ENCODE measurements at places on chromosomes 13 and 19.

- DNase-seq: no peak
Observed at GRCh38 chr19:38433268-38433733, at the start of gene RYR1. TSS of gene RYR1 (plus strand) at chr19:38433691. CDS start at chr19:38433830, 139 bp downstream.

DNA sequence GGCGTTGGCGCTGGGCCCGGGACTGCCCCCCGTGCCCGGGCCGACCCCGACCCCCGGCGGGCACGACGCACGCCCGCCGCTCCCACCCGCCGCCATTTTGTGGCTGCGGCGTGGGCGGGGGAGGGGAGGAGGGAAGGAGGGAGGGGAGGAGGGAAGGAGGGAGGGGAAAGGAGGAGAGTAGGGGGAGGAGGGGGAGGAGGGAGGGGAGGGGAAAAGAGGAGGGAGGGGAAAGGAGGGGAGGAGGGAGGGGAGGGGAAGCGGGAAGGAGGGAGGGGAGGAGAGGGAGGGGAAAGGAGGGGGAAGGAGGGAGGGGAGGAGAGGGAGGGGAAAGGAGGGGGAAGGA is at the start of gene BTBD2:
Gene BTBD2 (minus strand): TSS at position 107 of the 343 bp plus-strand sequence. CDS start 11 bp downstream, at position 96.
- DNase-seq: no peak

GRCh38 chr13:24747248-24748060 is 16.5 kb upstream of the RNF17 start:
- DNase-seq: no peak

GRCh38 chr13:108963846-108964600 is 334.6 kb downstream of the MYO16 start:
- no peak for DNase-seq

DNA sequence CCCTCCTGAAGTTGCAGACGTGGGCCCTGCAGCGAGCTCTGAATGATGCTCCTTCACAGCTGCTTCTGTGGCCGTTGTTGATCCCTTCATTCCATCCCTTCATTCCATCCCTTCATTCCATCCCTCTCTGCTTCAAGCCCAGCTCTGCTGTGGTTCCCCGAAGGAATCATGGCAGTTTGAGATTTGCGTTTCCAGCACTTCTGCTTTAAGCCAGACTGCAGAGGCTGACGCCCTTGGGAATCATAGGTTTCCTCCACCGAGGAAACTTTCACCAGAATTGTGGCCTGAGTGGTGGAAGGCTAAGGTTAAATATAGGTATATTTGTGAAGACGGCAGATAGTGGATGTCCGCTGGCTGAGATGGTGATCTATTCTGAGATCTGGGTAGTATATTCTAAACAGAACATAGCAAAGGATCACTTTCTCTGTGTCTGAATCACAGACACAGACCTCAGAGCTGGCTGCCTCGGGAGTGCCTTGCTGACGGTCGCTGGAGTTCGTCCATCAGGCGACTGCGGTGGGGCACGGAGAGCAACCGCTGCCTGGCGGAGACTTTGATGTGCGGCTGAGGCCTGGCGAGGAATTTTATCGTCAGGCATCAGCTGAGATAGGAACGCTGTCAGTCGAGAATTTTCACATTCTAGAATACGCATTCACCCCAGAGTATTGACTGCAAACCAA is 42.8 kb upstream of the DCUN1D2 start:
- DNase-seq: no peak

GRCh38 chr13:96089749-96090239 is at the start of gene HS6ST3:
TSS of gene HS6ST3 (plus strand) at chr13:96090107.
- DNase-seq: no peak

DNA sequence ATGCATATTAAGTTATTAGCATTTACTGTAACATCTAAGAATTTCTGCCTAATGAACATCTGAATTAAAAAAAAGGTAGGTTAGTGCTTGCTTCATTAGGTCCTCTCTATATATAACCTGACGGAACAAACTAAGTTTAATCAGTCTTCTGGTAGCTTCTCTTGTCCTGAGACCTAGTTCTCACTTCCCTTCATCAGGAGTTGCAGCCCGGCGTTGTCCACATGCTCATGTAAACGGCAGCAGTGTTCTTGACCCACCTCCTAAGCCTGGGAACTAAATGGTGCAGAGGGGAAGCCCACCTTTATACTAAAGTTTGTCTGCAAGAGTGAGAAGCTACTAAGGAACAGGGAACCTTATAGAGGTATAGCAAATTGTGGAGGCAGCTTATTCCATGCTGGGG is 31.9 kb upstream of the CPB2 start:
- no peak for DNase-seq

- no peak for DNase-seq
Observed at GRCh38 chr19:30516531-30516930, 144.3 kb downstream of the ZNF536 start.

DNA sequence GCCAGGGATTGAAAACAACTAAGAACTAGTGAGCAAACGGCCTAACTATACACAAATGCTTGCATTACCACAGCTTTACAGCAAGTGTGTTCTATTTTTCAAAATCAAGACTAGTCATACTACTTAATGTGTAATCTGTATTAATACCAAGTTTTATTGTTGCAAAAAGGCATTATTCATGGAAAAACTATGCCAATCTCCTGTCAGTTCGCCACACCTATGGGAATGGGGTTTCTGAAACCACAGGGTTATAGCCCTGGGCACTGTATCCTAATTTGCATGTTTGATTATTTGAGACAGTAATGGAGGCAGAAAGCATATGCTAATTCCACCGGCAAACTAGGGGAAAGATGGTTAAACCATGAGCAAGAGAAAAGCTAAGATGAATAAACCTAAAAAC is 14.3 kb downstream of the GAS6 start:
- no peak for DNase-seq

GRCh38 chr19:52494518-52494917 is 33.0 kb upstream of the ZNF808 start:
- DNase-seq: no peak

GRCh38 chr13:53161251-53161650 is 132.6 kb downstream of the OLFM4 start:
- DNase-seq: no peak

- DNase-seq: no peak
Observed at GRCh38 chr13:76019421-76020044, 383.4 kb downstream of the LMO7 start.

GRCh38 chr13:43316946-43317353 is 293.6 kb downstream of the DNAJC15 start:
- no peak for DNase-seq

DNA sequence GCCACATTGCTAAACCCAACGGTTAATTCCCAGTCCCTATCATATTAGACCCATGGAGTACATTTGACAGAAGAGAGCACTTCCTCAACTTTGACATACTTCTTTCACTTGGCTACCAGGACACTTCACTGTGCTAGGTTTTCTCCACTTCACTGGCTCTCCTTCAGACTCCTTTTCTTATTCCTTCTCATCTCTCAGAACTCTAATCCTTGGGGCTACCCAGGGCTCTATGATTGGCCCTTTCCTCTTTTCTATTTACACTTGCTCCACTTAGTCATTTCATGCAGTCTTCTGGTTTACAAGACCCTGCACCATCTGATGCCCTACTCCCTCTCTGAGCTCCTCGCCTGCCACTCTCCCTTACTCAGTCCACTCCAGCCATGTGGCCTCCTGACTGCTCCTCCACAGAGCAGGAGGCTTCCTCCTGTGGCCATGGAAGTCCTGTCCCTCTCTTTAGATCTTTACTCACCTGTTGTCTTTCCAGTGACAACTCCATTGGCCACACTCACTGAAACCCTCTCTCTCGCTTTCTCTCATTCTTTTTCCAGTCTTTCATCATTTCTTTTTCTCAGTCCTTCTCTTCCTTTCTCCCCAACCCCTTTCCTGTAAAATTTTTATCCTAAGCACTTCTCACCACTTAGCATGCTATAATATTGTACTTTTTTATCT is 90.4 kb downstream of the TBC1D4 start:
- DNase-seq: no peak

DNA sequence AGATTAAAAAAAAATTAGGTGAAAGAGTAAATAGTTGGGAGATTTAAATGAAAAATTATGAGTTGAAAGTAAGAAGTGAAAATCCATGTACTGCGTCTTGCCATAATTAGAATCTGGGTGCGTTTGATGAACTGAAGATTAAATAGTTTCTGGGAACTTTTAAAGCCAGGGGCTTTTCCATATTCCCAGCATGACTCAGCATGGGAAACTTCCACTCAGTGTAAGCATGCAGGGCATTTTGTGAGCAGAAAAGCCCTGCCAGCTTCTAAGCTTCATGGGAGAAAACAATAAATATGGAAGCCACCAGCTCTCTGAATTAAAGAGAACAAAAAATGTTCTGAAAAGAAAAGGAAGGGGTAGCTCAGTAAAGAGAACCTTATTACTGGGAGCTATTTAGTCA is 62.0 kb upstream of the EDNRB start:
- no peak for DNase-seq

DNA sequence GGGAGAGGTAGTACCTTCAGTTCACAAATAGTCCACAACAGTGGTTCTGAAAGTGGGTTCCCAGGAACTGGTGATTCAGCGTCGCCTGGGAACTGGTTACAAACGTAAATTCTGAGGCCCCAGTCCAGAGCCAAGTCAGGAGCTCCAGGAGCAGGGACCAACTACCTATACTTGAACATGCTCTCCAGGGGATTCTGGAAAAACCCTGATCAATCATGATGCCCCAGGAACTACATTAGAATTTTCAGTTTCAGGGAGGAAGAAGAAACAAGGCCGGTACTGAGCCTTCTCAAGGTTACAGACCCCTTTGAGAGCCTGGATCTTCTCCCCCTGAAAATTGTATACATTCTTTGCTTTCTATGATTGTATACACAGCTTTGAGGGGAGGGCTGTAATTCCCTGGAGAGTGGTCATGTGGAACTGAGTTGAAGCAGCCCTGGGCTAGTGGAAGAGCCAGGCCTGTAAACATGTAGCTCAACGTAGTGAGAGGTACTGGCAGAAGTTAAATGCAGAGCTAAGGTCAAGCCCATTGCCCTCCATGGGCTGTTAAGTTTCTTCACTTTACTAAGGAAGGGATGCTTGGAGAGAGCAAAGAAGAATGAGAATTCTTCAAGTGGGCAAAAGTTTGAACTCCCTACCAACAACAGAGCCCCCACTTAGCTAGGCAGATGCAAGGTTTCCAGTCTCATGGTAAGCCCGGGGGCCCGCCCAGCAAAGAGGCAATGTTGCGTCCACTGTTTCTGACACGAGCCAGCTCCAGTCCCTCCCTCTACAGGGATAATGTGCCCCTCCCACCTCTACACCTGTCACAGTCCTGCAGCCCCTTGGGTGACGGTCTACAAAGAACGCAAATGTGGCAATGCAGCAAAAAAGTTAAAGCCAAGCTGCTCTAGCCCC is 17.0 kb downstream of the DOCK9 start:
- DNase-seq: no peak

- no peak for DNase-seq
Observed at GRCh38 chr13:47135800-47136503, 239.1 kb upstream of the HTR2A start.
